ENCODE measurements at places on chromosomes 13 and 19. TPM values are rescaled to one million over a fixed set of nuclear protein-coding genes. Genes with fewer than 3 reads are reported as not detected.
A peak's percentile ranks its signal among the peaks of the same experiment; 100 is the strongest.

DNA sequence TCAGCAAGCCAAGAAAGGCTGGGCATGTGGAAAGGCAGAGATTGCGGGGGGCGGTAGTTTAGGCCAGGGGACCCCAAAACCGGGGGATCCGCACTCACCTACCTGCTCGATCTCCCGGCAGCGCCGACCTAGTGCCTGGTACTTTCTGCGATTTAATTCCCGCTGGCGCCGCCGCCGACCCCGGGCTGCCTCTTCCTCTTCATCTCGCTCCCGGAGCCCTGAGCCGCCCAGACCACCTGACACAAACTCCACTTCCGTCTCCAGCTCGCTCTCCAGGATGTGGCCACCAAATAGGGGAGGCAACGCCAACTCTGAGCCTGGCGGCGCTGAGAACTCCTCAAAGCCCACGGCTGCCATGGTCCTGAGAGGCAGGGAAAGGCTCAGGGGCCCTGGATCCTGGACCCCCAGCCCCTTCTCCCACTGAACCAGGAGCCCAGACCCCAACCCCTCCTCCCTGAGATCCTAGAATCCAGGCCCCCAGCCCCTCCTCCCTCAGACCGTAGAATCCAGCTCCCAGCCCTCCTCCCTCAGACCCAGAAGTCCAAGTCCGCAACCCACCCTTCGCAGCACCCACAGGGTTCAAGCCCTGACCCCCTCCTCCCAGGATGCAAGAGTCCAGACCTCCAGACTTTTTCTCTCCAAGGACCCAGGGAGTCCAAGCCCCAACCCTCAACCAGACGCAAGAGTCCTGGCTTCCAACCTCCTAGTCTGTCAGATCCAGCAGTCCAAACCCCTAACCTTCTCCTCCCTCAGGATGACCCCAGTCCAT is 933 bp downstream of the TFPT start:
- peaks cover 37% of the 10 kb centered on the region for H3K36me3 ChIP-seq
- peaks cover 22% of the 10 kb centered on the region for H3K4me1 ChIP-seq
- H3K4me3 ChIP-seq = peak overlapping the region; percentile 97
- no peaks in the 10 kb centered on the region for H3K27me3 ChIP-seq
- DNase-seq = peak; percentile 76
- peak overlapping the region; percentile 90 for H3K27ac ChIP-seq

- H3K4me1 ChIP-seq = no peaks in the 10 kb centered on the region
- H3K27ac ChIP-seq = no peak overlapping the region
- no peaks in the 10 kb centered on the region for H3K36me3 ChIP-seq
- no peak for DNase-seq
- no peaks in the 10 kb centered on the region for H3K27me3 ChIP-seq
Observed at GRCh38 chr13:71115301-71115700, 751.7 kb downstream of the DACH1 start.

GRCh38 chr13:50671497-50671850 is 172.0 kb downstream of the DLEU7 start:
- no peak overlapping the region for H3K27ac ChIP-seq
- H3K4me1 ChIP-seq = peaks cover 9% of the 10 kb centered on the region
- no peak overlapping the region for H3K4me3 ChIP-seq
- no peak for DNase-seq
- no peaks in the 10 kb centered on the region for H3K27me3 ChIP-seq

DNA sequence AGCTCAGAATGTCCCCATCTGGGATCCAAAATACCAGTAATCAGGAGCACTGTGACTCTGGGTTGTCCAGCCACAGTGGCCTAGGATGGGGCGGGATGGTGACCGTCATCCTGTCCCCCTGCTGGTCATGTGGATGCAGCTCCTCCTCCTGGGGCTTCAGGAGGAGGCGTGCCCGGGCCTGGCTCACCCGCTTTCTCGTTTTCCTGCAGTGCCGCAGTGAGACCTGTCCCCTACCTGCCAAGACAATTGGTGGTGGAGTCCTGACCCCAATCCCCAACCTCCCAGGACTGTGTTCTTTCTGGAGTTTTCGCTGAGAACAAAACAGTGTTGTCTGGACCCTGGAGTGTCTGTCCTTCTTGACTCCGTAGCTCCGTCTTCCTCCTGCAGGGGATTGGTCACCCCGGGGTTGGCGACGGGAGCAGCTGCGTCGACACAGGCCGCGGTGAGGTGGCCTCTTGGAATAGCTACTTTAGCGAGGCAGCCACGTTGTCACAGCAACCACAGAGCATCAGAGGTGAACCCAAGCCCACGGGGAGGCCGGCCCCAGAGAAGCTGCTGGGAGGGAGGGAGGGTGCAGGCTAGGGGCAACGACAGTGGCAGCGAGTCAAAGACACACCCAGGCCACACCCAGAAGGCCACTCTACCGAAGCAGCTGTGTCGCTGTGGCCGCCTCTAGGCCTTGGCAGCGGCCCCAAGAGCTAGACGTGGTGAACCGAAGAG is 10.2 kb upstream of the EMC10 start:
- no peaks in the 10 kb centered on the region for H3K27me3 ChIP-seq
- no peak overlapping the region for H3K27ac ChIP-seq
- peak; percentile 85 for DNase-seq

Gene SHANK1
- total RNA-seq = 0.35 TPM

Gene ICAM1
- 245 TPM for total RNA-seq

Gene ZNF681
- total RNA-seq = 1.9 TPM

Measured in upper lobe of right lung (tissue), 1 donor.